ENCODE measurements at places on chromosomes 16 and 17.

GRCh38 chr17:73717690-73718089 lies 73.4 kb upstream of the SDK2 start:
- no peak for DNase-seq

DNA sequence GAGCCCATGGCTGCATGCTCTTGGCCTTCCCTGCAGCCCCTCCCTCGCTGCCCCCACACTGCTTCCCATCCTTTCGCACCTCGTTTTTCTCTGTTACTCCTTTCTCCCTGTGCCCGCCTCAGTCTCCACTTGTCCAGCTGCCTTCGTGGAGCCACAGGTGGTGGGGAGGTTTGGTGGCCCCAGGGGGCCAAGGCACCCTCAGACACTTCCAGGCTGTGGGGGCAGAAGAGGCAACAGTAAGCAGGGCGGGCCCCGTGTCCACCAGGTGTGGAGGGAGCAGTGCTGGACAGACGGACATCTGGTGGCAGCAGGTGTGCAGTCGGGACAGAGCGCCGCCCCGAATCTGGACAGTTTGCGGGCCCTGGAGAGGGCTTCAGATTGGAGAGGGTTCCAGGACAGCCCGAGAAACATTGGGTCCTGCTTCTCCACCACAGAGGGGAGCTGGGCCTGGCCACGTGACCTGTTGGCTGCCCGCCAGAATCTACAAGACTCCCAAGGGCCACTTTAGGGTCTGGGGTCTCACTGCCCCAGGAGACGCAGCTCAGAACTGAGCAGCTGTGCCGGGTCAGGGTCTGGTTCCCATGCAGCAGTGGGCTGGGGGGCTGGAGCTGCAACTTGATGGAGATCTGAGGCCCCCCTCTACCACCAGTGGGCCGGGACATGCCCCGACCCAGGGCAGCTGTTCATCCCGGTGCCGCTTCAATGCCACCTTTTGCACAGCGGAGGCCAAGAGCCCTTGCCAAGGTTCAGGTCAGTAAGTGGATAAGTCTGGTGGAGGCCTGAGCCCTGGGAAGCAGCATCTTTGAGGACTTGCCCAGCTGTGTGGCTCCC lies 22.8 kb downstream of the BAHCC1 start:
- DNase-seq, result no peak

GRCh38 chr16:86231321-86231995 lies 278.9 kb upstream of the FOXF1 start:
- no peak for DNase-seq

GRCh38 chr16:84169765-84170310 lies 17.0 kb downstream of the TAF1C start:
- DNase-seq, result no peak

GRCh38 chr17:62663304-62663703 lies 35.8 kb downstream of the MRC2 start:
- DNase-seq, result no peak

- DNase-seq, result no peak
Measured at GRCh38 chr16:87490096-87490798, 2.6 kb downstream of the ZCCHC14 start.
